ENCODE measurements at places on chromosomes 13 and 19. TPM values are rescaled to one million over a fixed set of nuclear protein-coding genes. Genes with fewer than 3 reads are reported as not detected.

GRCh38 chr19:6983448-6983847 is 37.8 kb downstream of the MBD3L2B start:
- no peak overlapping the region for H3K4me3 ChIP-seq
- no peaks in the 10 kb centered on the region for H3K27me3 ChIP-seq
- H3K27ac ChIP-seq: no peak overlapping the region

DNA sequence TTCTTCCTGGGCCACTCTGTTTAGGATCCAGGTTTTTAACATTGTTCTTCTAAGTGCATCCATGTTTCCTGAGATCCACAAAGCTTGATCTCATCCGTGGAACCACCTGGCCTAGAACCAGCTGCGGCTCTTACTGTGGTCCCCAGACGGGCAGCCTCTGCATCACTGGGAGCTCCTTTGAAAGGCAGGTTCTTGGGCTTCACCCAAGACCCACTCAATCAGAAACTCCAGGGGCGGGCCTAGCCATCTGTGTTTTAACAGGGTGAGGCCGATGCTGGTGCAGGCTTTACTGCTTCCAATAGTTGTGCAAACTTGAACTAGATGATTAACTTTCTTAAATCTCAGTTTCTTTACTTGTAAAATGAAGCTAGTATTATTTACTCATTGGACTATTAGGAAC is 605.7 kb downstream of the FGF9 start:
- no peaks in the 10 kb centered on the region for H3K27me3 ChIP-seq
- no peaks in the 10 kb centered on the region for H3K4me1 ChIP-seq
- no peak for DNase-seq
- H3K4me3 ChIP-seq: no peak overlapping the region
- no peaks in the 10 kb centered on the region for H3K36me3 ChIP-seq

GRCh38 chr13:113897161-113897560 is 33.3 kb upstream of the GAS6 start:
- H3K36me3 ChIP-seq: no peaks in the 10 kb centered on the region
- no peak overlapping the region for H3K4me3 ChIP-seq
- H3K27me3 ChIP-seq: peaks cover 32% of the 10 kb centered on the region
- H3K4me1 ChIP-seq: no peaks in the 10 kb centered on the region
- peak; percentile 1 for DNase-seq
- H3K27ac ChIP-seq: no peak overlapping the region

DNA sequence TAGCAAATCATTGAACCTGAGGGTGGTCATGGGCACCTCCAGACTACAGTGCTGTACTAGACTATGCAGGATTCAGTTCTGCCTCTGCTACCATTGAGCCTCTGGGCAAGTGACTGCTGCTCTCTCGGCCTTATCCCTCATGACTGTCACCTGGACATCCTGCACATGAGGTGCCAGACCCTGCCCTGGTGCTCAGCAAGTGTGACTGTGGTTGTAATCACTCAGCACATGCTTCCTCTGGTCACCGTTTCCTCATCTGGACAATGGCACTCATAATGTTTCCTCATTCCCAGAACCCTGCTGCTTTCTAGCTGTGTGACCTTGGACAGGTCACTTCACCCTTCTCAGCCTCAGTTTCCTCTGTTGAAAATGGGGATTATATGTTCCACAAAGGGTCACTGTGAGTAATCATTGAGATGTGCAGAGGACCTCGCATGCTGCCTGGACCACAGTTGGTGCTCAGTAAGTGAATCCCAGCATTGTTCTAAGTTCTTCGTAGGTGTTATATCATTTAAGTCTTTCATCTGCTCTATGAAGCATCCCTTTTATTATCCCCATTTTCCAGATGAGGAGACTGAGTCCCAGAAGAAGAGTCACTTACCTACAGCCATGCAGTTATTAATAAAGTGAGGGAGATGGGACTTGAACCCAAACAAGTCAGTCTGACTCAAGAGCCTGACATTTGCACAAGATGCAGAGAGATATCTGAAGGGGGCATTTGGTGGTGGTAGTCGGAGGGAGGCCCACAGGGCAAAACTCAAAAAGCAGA is 3.2 kb downstream of the SYT3 start:
- H3K4me1 ChIP-seq: no peaks in the 10 kb centered on the region
- H3K4me3 ChIP-seq: no peak overlapping the region
- DNase-seq: no peak
- H3K27ac ChIP-seq: no peak overlapping the region
- H3K36me3 ChIP-seq: peaks cover 12% of the 10 kb centered on the region

GRCh38 chr13:28147495-28147894 is 9.2 kb downstream of the PAN3 start:
- no peak overlapping the region for H3K27ac ChIP-seq
- no peak for DNase-seq
- H3K4me1 ChIP-seq: peaks cover 4% of the 10 kb centered on the region
- peaks cover 13% of the 10 kb centered on the region for H3K36me3 ChIP-seq
- H3K27me3 ChIP-seq: no peaks in the 10 kb centered on the region

GRCh38 chr19:35117799-35118198 is 2.2 kb downstream of the FXYD3 start:
- DNase-seq: no peak
- H3K4me3 ChIP-seq: no peak overlapping the region
- peaks cover 1% of the 10 kb centered on the region for H3K27me3 ChIP-seq
- no peak overlapping the region for H3K27ac ChIP-seq

DNA sequence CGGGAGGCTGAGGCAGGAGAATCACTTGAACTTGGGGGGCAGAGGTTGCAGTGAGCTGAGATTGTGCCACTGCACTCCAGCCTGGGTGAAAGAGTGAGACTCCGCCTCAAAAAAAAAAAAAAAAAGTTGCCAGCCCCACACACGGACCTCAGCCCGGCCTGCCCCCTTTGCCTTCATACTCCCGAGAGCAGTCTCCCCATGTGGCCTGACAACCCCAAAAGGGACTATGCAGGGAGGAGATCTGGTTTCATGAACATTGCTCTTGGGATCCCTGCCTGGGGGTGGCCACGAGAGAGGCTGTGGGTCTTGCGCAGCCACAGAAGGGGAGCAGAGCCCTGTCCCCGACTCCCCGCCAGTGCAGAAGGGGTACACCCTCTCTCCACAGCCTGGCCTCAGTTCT is 30.9 kb upstream of the ADGRE5 start:
- H3K4me3 ChIP-seq: no peak overlapping the region
- no peak overlapping the region for H3K27ac ChIP-seq
- DNase-seq: no peak
- no peaks in the 10 kb centered on the region for H3K27me3 ChIP-seq
- no peaks in the 10 kb centered on the region for H3K36me3 ChIP-seq

Gene ZNF841
- 28.5 TPM for total RNA-seq

Gene THSD8
- 19.2 TPM for total RNA-seq

Gene CCDC194
- total RNA-seq: 7.0 TPM

Gene TTC9B
- total RNA-seq: not detected

Gene TECR
- total RNA-seq: 171 TPM
